ENCODE measurements at places on chromosomes 13 and 19.

DNA sequence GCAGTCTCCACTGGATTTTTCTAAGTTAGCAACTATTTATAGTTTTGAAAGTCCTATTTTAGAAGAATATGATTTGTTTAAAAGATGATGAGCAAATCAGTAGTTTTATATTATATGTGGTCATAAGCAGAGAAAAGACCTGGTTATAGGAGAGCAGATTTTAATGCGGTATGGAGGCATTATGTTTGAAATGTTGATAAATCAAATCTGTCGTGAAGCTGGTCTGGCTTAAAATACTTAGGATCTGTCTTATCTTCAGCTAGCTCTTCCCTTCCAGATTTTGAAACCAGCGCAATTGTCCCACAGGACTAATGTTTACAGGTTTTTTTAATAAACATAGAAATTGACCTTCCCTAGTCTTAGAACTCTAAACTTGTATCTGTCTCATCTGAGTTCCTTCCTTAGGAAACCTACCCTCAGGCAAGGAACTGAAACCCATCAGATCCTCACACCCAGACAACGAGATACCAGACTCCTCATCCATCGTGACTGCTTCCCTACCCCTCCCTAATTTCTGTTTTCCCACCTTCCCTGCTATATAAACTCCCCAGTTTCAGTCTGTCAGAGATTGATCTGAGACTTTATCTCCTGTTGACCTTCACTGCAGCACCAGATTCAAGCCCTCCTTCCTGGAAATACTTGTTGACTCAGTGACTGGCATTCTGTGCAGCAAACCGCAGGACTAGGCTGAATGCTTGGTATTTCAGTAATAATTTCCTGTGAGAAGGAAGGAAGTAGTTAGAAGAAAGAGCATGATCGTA lies 37.8 kb upstream of the CXCL17 start:
- peak; percentile 62 for DNase-seq

DNA sequence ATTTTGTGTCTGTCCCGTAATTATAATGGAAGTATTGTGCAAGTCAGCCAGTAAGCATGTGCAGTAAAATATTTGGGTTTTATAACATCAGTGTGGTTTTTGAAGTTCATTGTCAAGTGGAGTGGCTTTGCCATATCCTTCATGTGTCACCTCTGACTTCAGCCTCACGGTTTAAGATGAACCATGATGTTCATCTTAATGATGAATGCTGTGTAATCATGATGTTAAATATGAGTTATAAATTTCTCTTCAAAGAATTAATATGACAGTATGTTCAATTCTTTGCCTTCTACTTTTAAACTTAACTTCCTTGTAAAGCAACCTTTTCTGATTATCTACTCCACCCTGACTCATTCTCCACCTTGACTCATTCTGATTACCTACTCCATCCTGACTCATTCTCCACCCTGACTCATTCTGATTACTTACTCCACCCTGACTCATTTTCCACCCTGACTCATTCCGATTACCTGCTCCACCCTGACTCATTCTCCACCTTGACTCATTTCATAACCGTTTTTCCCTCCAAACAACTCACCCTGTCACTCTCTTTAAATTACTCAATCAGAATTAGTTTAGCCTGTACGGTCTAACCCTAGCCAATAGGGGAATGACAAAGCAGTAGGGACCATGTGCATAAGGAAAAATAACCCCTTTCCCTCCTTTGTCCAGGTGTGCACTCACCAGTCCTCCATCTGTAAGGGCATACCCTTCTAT lies 50.3 kb upstream of the ANKRD10 start:
- DNase-seq: peak; percentile 75

DNA sequence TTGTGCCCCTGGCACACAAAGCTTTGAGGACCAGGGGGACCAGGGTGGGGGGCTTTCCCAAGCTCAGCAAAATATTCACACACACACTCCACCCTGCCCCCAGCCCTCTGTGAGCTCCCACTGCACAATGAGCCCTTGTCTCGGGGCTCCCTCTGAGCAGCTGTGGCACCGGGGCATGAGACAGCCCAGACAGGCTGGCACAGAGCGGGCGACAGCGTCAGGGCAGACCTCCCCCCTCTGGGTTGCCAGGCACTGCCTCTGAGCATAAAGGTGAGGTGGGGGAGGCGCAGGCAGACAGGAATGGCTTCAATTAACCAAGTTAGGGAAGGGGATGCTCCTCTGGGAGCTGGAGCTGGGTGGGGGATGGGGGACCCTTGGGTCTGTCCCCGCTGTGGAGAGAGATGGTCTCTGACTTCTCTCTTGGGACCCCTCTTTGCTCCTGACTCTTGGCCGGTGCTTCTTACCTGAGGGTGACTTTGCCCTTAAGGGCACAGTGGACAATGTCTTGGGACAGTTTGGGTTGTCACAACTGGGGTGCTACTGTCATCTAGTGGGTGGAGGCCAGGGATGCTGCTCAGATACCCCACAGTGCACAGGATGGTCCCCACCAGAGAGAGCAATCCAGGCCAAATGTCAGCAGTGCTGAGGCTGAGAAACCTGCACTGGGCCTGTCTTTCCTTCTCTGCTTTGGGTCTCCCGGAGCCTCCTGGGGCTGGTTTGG lies 30.3 kb downstream of the LYL1 start:
- DNase-seq: no peak

- DNase-seq: peak; percentile 59
Measured at GRCh38 chr13:20714161-20714560, 10.7 kb downstream of the IL17D start.

- no peak for DNase-seq
Measured at GRCh38 chr13:98577836-98578285, 954 bp upstream of the STK24 start.

- no peak for DNase-seq
Measured at GRCh38 chr13:75993823-75994222, 357.7 kb downstream of the LMO7 start.

DNA sequence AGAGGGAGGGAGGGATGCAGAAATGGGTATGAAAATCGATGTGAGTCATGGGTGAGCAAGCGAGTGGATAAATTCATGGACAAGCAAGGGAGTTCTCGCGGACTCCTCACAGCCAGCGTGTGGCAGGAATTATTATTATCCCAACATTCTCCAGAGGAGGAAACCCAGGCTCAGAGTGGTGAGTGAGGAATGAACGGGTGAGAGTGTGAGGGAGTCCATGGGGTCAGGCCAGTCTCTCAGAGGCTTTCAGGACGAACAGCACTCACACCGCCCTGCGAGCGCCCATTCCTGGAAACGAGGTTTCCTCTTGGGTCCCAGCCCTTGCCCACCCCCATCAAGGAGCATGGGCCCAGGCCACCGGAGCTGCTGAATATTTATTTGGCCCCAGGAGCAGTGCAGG lies 6.3 kb upstream of the DNAAF3 start:
- peak; percentile 71 for DNase-seq

DNA sequence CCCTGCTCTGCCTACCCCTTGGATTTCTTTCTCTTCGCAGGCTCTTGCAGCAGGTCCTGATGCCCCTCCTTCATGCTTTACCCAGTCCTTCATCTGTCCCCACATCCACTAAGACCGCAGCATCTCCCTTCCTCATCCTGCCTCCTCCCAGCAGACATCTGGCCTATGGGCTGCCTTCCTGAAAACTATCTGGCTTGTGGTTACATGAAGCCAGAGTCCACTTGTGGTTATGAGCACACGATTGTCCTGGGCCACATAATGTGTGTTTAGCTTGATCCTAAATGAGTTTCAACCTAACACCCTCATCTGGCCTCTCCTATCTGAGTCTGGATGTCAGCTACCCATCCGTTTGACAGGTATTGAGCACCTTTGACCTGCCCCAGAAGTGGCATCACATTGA lies 5.5 kb upstream of the ZNF175 start:
- DNase-seq: no peak

GRCh38 chr13:43009506-43009905 lies 13.9 kb upstream of the DNAJC15 start:
- peak; percentile 72 for DNase-seq

DNA sequence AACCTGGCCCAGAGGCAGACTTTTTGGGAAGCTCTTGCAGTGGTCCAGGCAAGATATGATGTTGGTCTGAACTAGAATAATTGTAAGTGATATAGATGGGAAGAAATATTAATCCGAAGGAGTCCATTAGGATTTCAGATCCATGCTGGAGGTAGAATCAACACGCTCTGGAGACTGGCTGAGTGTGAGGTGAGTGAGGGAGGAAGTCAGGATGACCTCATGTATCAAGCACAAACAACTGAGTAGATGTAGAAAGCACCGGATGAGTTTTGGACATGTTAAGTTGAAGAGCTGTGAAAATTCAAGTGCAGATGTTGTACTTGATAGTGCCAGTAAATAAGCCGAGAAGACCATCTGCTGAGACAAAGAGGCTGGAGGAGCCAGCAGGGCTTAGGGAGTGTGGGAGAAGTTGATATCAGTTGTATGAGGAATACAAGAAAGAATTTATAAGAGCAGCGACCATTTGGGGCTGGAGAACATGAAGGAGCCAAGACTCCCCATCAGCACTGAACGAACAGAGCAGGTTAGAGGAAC lies 5.3 kb upstream of the CNMD start:
- DNase-seq: no peak

DNA sequence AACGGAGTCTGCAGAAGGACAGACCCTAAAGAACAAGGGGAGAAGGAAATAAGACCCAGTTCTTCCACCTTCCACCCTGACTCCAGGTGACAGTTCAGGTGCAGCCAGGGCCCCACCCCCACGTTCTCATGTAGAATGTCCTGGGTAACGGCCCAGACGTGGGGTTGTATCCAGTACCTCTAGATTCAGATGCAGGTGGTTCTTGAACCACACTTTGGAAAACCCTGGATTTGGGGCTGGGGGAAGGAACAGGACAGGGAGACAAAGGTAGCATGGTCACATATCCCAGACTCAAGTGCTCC lies 2.2 kb downstream of the DMPK start:
- no peak for DNase-seq

- no peak for DNase-seq
Measured at GRCh38 chr13:92873029-92873428, 353.6 kb upstream of the GPC6 start.

GRCh38 chr19:19096641-19097627 lies 33.1 kb downstream of the SLC25A42 start:
- no peak for DNase-seq

DNA sequence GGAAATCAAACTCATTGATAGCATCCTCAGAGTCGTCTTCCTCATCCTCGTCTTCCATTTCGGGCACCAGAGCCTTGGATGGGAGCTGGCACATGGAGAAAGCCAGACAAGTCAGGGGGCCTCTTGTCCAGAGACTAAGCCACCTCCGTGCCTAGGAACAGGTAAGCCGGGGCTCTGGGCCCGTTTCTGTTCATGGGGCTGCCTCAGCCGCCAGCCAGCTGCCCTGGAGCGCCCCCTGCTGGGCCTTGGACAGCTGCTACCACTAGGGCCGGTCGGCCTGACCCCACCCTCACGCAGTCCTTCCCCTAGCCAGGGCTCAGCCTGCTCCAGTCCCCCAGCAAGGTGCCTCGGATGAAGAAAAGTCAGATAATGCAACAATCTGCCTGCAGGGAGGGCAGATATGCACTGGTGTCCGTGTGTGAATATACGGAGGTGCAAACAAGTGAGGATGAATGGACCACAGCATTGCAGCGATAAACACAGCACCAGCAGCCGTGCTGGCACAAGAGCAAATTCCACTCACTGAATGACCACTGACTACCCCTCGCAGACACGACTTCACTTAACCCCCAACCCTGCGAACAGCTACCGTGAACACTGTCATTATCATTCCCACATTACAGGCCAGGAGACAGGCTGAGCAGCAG lies 11.9 kb upstream of the PRKD2 start:
- DNase-seq: peak; percentile 82

- DNase-seq: peak; percentile 97
Measured at GRCh38 chr19:44051650-44052402, at the start of gene ZNF223. TSS of gene ZNF223 (plus strand) at chr19:44052036. CDS start at chr19:44055177, 3,141 bp downstream.

GRCh38 chr13:23321535-23322241 lies 111.8 kb downstream of the SACS start:
- peak; percentile 97 for DNase-seq

- DNase-seq: no peak
Measured at GRCh38 chr19:54197121-54197520, 3.5 kb upstream of the RPS9 start.

GRCh38 chr19:6333439-6333838 lies at the start of gene ACER1:
TSS of gene ACER1 (minus strand) at chr19:6333612. CDS start at chr19:6333551, 61 bp downstream.
- DNase-seq: no peak

- DNase-seq: no peak
Measured at GRCh38 chr19:35253316-35254286, 4.8 kb downstream of the LSR start.

GRCh38 chr19:45475537-45476291 lies 7.9 kb downstream of the FOSB start:
- DNase-seq: no peak

DNA sequence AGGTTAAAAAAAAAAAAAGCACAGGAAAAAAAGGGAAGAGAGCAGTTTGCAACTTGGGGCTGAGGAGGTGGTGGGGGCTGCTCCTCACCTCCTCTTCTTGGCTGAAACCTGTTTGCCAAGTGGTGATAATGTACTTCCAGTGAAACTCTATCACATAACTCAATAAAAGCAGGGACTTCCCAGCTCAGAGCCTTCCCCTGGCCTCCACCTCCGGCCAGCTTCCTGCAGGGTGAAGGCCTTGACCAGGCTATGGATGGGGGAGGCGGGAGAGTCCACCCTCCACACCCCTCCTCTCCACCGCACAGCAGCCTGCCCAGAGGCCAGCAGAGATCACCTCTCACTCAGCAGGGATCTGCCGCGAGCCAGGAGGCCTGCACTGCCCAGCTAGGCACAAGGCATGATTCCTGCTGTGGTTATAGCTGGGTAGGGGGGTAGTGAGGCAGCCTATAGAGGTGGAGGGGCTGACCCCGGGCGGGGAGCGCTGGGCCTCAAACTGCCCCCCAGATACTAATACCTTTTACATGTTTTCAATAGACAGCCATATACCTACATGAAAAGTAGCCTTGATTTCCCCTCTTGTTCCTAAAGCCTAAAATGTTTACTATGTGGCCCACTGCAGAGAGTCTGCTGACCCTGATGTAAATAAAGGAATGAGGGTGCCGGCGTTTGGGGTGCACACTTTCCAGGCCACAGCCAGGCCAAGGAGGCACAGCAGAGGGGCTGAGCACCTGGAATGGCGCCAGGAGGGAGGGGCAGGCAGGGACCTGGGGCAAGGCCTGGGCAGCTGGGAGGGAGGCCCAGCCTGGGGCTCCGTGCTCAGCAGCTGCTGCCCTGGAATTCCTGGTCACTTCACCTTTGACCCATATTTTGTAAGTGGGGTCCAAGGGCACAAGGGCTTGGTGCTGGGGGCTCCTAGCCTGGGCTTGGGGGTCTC lies 10.3 kb downstream of the ZNF787 start:
- no peak for DNase-seq

- peak; percentile 58 for DNase-seq
Measured at GRCh38 chr19:41958367-41959055, 610 bp downstream of the RABAC1 start.

GRCh38 chr13:107788464-107789165 lies 426.7 kb downstream of the LIG4 start:
- no peak for DNase-seq

- no peak for DNase-seq
Measured at GRCh38 chr13:28470296-28470695, 24.6 kb downstream of the FLT1 start.

DNA sequence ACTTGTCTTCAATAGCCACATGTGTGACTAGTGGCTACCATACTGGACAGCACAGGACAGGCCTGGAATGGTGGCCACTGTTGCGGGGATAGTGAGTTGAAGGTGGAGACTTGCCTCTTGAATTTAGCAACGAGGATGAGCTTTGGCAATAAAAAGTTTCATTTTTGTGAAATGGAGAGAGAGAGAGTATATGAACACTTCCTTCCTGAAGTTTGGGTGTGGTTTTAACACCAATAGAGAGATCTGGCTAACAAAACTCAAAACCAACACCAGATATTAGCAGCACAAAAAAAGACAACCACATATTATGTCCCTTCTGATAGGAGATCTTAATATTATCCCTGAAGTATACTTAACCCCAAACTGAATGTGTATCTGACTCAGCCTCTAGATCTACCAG lies 6.3 kb upstream of the LRFN3 start:
- no peak for DNase-seq

- DNase-seq: no peak
Measured at GRCh38 chr13:20988033-20988908, 73.1 kb downstream of the LATS2 start.
